ENCODE measurements at places on chromosomes 6 and 20.

DNA sequence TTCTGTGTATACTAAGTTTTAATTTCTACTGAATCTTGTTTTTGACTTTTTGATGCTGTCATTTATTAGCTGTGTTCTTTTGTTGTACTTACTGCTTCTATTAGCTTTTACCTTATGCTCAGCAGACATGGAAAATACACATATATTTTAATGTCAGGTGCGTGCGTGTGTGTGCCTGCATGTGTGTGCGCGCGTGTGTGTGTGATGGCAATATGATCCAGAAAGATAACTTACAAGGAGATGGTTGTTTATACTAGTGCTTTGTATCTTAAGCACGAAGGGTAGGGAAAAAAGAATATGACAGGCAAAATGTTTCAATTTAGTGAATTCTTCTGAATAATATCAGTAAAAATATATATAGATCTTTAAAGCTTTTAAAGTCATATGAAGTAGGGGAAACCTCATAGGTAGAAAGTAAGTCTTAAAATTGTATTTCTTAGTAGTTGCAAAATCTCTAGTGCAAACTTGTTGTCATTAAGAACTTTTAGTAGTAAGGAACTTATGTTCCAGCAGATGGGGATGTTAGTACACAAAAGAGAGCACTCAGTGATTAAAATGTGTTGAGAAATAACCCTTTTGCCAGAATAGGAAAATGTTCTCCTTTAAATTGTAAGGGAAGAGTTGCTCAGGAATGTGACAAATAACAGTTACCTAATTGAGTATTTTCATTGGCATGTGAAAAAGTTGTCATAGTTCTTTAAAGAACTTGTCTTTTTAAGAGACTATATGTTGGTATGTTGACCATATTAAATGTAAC lies 13.2 kb downstream of the QKI start:
- peak; percentile 61 for DNase-seq

DNA sequence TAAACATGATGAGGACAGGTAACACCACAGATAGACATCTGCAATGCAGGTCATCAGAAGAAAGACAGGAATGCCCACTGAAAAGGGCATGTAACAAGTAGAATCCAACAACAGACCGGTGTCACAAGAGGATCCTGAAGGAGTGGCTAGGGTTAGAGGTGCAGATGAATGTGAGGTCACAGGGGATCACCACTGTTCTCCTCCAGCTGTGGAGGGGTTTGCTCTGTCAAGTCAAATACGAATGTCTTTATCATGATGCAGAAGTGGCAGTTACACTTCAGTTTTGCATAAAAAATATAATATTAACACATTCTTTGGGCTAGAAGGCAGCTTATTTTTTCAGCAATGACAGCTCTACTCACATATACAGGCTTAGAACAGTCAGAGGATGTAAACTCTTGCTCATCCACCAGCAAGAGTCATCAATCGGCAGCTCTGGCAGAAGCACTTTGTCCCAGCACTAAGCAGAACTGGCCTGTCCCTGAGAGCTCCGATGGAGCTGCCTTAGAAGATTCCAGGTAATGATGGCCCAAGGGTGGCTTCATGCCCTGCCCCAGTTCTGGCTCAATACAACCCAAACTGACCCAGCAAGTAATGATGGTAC lies 130.4 kb upstream of the TRAF3IP2 start:
- no peak for DNase-seq

DNA sequence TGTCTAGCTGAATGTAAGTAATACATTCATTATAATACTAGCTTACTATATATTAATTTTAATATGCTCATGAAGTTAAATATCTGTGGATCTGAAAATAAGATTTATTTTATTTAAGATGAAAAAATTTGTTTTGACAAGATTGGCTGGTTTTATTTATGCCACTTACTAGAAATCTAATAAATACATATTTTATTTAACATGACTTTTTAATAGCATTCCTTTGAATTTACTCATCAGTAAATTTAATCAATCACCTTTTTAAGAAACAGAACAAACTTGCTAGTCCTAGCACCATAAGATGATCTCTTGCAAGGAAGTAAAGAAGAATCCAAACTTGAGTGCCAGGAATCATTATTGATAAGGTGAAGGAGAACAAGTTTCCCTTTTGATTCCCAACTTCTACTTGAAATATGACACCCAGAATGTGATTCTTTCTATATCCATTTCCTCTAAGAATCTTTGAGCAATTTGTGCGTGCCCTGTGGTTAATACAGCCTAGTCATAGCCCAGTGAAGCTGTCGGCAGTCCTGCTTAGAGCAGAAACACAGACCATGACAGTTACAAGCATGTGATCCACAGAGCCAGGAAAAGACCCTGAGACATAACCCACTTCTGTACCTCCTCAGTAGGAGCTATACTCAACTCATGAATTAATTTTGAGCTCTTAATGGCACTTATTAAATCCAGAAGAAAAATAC lies 282.3 kb upstream of the QKI start:
- DNase-seq: no peak

DNA sequence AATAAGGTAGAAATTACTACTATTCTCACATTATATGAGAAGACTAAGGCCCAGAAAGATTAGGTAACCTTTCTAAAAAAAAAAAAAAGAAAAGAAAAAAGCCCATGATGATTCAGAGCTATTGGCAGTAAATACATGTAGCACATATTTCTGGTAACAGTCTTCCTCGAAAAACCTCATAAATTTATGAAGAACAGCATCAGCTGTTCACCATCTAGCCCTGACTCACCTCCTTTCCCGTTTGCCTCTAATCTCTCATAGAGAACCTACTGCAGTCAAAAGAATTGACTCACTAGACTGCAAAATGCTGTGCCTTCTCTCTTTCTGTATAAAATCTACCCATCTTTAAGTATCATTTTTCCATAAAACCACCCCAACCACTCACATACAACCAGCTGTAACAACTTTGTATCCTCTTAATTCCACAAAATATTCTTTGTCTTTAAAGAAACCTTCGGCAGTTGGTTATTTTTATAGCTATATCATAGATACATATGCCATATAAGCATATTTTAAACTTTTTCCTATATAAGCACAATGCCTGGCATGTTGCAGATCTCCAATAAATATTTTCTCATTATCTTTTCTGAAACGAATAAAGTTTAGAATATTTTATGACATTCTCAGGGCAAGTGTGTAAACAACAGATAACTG lies 152.7 kb upstream of the ENPP5 start:
- no peak for DNase-seq

- no peak for DNase-seq
Observed at GRCh38 chr6:137982418-137983189, 115.5 kb downstream of the TNFAIP3 start.

DNA sequence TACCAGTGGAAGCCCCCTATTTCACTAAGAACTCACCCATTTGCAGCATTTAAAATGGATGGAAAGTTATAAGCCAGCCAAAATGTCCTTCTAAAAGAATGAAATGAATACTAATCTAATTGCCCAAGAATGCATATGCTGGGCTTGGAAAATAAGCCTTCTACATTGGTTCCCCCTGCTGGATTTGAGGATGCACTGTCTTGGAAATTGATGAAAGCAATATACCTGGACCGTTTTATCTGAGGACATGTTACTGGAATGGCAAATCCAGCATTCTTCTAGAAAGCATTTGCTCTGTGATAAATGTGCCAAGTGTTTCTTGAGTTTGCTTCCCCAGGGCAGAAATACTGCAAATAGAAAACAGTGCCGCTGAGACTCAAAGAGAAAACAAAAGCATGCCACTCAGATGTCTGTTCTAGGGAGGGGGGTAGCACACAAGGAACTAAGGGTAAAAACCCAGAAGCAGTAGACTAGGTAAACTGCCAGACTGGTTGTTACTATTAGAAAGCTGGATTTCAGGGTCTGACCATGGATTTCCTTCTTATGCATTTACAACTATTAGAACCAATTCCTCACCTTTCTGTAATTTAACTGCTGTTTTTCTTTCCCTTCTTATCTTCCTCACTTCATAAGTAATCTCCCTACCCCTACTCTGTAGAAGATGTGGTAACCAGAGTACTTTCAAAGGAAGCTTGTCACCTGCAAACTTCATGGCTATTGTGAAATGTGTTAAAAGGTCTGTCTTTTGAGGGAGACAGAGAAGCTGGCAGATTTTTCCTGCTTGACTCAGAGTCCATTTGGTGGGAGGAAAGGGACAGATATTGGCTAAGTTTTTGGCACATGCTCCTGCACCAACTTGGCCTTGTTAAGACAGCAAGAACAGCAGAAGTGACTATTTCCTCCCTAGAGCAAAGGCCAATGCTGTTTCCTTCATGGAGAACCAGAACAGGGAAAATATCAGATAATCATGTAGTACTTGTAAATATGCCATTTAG lies 642.6 kb downstream of the KIF16B start:
- peak; percentile 17 for DNase-seq

DNA sequence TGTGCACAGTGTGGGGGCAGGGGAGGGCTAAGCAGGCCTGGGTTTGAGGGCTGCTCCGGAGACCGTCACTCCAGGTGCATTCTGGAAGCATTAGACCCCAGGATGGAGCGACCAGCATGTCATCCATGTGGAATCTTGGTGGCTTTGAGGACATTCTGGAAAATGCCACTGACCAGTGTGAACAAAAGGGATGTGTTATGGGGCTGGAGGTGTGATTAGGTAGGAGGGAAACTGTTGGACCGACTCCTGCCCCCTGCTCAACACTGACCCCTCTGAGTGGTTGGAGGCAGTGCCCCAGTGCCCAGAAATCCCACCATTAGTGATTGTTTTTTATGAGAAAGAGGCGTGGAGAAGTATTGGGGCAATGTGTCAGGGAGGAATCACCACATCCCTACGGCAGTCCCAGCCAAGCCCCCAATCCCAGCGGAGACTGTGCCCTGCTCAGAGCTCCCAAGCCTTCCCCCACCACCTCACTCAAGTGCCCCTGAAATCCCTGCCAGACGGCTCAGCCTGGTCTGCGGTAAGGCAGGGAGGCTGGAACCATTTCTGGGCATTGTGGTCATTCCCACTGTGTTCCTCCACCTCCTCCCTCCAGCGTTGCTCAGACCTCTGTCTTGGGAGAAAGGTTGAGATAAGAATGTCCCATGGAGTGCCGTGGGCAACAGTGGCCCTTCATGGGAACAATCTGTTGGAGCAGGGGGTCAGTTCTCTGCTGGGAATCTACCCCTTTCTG lies 44.0 kb upstream of the TTPAL start:
- no peak for DNase-seq

DNA sequence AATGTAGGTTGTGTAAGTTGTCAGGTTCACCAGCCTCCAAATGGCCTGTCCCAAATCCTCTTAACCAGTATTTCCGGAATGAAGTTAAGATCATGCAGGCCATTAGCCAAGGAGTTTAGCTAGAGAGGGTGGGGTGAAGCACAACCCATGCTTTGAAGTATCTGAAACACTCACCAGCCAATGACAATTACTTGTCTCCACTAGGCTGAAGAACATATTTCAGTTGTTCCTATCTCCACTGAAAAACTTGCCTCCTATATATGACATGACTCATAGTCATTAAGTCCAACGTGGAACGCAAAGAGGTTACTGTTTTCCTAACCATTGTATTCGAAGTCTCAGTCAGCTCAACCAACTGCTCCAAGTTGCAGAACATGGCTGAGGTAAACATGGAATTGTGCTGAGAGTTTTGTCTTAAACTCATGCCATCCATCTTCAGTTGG lies 37.4 kb upstream of the TNFAIP3 start:
- no peak for DNase-seq

DNA sequence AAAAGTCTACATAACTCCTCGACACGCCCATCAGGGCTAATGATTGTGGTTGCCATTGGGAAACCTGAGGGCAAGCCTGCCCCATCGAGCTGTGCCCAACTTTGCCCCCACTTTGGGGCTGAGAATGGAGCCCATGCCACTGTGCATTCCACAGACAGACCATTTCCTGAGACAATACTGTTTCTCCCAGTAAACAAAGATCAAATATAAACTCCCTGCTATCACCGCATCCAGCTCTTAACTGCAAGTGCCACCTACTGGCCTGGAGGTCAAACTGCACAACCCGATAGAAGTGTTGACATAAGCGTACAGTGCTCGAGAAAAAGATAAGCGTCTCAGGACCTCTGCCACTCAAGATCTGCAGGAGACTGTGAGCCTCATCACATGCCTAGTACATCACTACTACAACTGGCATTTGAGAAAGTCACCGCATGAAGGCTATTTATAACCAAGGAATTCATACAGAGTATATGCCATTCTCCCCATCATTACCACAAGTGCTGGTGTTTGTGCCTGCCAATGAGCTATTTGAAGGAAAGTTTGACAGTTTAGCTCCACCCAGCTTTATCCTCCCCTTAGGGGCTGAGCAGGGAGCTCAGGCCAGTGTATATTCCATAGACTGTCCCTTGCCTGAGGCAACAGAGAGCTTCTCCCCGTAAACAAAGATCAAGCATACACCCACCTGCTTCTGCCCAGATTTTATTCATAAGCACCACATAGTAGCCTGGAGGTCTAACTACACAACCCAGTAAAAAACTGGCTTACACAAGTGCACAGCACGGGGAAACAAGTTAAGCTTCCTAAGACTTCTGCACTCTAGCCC lies 4.5 kb upstream of the DEFB126 start:
- DNase-seq: peak; percentile 21

- DNase-seq: no peak
Observed at GRCh38 chr6:170441316-170441715, 111.8 kb downstream of the PSMB1 start.

GRCh38 chr6:117149324-117149723 lies 116.0 kb upstream of the VGLL2 start:
- DNase-seq: no peak

- no peak for DNase-seq
Observed at GRCh38 chr6:151379933-151380847, 11.2 kb downstream of the ZBTB2 start.

DNA sequence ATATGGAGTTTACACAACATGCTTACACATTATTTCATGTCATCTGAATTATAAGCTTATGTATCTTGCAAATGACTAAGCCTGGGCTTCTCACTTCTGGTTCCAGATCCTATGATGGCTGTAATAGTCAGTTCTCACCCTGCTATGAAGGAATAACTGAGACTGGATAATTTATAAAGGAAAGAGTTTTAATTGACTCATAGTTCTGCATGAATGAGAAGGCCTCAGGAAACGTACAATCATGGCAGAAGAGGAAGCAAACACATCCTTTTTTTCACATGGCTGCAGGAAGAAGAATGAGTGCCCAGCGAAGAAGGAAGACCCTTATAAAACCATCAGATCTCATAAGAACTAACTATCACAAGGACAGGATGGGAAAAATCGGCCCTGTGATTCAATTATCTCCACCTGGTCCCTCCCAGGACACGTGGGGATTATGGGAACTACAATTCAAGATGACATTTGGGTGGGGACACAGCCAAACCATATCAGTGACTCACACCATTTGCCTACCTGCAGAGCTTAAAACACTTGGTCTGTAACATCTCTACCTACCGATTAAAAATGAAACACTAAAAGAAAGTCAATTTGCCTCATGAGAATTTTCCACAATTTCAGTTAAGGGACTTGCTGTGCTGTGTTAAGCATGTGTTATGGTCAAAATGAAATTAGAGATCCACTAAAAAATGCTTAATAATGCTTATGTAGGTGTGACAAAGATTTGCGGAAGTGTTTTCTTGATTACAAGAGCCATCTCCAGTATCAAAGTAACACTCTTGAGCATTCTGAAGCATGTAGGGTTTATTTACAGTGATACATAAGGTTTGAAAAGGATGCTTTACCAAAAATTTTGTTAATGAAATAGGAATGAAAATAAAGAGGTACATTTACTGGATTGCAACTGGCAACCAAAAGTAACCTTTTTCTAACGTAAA lies 2.2 kb upstream of the RWDD1 start:
- DNase-seq: no peak

Measured in ACHN (cell line).